ENCODE measurements at places on chromosomes 5 and 9.

GRCh38 chr5:133398646-133399101 is 213.7 kb downstream of the FSTL4 start:
- no peak for DNase-seq

- DNase-seq: no peak
Measured at GRCh38 chr5:473551-474192, 30.7 kb downstream of the EXOC3 start.

DNA sequence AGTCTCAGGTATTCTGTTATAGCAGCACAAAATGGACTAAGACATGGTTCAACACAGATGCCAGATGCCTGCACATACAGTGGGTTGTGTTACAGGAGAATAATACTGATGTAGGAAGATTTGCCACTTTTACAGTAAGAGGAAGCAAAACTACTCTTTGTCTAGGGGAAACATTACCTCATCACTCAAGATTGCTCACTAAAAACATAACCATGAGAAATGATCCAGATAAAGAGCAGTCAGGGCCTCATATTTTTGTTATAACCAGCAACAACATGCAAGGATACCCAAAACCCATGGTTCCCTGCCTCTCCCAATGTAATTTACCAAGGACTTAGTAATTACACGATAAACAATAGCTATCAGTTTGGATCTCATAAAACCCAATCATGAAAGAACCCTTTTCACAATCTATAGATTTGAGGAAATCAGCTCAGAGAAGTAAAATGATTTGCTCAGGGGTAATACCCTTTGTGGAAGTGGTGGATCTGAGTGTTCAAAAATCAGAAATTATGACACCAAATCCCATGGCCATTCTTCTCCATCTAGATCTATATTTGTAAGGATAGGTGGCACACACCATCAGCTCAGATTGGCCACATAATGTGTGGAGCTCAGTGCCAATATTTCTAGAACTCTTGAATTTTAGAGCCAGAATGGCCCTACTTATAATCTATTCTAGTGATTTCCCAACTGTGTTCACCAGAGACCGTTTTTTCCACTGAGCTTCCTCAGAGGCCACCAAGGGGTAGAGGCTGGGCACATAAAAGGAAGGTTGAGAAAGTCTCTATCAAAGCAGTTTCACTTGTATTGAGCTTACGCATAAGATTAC is 27.8 kb downstream of the DPYSL3 start:
- no peak for DNase-seq

DNA sequence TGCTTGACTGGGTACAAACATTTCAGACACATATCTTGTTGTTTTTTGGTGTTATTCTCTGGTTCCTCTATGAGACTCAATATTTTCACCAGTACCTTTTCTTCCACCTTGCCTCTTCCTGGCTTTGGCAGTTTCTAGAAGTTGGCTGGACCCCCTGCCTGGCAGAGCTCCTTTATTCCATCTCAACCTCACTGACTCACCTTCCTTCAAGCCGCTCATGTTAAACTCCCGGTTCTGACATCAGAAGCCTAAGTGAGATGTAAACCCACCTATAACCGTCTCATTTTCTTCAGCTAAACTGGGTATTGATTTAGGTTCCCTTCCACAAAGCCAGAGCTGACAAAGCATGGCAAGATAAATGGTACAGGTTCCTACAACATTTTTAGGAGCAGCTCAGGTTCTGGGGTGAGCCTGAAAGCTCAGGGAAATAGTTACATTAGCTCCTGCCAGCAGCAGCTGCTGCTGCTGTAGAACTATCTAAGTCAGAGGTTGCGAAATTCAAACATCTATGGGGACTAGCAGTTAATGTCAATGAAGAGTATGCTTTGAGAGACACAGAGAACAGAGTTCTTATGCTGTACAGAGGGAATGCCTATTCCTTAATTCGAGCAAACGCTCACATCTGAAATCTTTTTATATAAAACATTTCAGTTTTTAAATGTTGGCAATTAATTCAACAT is 197.1 kb upstream of the NR3C1 start:
- DNase-seq: no peak

DNA sequence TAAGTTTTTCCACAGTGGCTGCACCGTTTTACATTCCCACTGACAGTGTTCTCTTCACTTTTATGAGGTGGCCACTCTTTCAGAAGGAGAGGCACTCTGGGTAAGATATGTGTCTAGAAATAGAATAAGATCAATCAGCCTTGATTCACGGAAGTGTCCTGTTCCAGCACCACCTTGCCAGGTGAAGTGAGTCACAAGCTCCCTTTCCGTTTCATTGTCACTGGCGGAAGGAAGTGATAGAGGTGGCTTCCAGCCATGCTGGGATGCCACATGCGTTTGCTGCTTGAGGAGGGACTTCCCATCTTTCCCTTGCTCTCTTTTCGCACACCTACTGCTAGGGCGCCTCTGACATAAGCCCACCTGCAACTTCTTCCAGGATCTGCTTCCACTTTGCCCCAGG is 217.1 kb downstream of the PIK3R1 start:
- no peak for DNase-seq

DNA sequence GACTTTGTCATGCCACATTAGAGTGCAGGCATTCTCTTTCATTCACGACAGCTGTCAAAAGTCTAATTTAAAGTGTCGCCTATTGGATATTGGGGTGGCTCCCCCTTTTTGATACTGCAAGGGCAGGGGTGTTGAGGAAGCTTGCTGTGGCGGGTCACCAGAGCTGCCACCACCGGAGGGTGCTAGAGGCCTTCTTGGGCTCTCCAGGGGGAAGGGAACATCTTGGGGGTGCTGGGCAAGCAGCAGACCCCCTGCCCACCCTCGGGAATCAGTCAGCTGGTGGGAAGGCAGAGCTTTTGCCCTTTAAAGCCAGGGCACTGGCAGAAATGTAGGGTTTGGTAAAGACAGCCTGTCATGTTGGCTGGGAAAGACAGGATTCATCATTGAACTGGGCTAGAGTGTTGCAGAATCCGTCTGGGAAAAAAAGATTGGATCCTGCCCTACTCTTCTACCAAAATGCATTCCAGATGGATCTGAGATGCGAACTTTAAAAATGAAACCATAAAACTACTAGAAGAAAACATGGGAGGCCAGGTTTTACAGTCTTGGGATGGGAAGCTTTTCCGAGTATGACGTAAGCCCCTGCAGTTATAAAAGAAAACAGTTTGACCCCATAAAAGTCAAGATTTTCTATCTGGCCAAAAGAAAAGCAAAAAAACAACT is 22.3 kb downstream of the COL5A1 start:
- DNase-seq: no peak

GRCh38 chr5:159392871-159393270 is 62.6 kb upstream of the IL12B start:
- DNase-seq: no peak

DNA sequence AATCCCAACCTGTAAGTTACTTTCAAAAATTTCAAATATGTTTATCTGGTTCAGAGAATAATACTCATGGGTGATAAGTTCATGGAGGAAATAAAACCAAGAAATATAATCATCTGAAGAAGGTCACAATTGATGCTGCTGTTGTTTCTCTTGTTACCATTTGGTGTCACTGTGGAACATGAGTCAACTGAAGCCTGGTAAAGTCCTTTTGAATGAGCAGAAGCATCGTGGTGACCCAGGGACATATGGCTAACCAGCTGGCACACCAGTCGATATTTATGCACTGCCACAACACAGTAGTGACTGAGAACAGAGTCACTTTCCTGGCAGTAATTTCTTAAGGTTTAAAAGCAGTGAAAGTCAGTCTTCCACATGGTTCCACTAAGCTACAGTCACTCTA is 612.9 kb upstream of the TLE4 start:
- DNase-seq: no peak

DNA sequence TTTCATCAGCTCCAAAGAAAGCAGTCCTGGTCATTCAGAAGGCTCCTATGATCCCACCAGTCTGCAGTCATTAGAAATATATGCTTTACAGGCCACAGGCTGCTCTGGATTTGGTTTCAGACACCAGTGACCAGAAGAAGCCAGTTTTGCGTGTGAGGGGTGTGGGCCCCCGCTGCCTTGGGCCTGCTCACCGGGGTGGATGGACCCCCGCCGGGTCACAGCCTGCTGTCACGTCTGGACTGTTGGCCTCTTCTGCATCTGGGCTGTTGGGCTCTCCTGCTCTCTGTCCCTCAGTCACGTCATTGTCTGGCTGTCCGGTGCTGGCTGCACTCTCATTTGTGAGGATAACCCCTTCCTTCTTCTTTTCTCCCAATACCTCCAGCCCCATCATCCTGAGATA is 33.1 kb downstream of the NSUN2 start:
- no peak for DNase-seq

DNA sequence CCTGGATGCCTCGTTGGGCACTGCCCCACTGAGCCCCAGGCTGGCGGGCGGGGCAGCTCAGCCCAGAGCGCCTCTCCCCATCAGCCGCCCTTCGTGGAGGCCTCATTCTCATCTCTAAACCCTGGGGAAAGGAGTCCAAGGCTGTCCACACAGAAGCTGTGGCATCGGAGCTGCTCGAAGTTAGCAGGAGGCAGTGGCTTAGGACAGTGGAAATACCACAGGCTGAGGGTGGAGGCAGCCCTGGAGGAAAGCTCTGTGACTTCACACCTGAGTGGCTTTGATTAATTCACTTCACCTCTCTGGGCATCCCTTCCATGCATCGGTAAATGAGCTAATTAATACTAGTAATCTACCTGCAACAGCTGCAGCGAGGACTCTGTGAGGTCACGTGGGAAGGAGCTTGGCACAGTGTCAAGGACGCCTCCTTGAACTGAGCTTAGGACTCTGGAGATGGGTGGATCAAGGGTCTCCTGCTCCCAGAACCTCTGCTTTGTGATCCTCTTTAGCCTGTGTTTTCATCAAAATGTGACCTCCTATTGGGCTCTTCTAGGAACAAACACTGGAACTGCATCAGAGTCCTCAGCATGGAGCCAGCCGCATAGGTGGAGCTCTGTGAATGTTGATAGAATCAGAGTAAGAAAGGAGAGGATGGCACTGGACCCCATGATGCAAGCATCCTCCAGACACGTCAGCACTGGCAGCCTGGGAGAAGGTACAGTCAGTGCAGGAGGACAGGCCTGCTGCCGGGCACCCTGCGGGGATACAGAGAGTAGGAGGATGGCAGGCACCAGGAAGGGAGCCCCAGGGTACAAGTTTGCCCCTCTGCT is 842 bp upstream of the ANGPTL2 start:
- no peak for DNase-seq

GRCh38 chr5:10667431-10668057 is 93.5 kb downstream of the DAP start:
- no peak for DNase-seq

GRCh38 chr5:174307656-174308271 is 262.3 kb downstream of the NSG2 start:
- no peak for DNase-seq

GRCh38 chr9:132242621-132243155 is 80.8 kb downstream of the NTNG2 start:
- DNase-seq: no peak

DNA sequence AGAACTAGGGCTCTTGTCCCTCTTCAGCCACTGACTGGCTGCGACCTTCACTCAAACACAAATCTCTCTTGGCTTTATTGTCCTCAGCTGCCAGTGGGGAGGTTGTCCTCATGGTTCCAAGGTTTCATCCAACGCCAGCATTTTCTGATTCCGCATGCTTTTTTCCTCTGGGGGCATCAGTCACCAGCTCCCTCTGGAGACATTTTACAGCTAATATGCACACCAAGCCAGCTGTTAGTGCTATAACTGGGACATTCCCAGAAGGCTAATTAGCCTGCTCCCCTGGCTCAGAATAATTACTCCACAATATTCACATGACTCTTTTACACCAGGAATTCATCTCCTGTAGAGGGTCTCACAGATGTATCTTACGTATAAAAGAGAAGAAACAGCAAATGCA is 193.6 kb upstream of the ANKRD55 start:
- DNase-seq: no peak

- DNase-seq: no peak
Measured at GRCh38 chr5:52838326-52839015, 50.8 kb downstream of the ITGA1 start.

GRCh38 chr5:148471379-148471778 is 87.6 kb downstream of the FBXO38 start:
- DNase-seq: no peak

DNA sequence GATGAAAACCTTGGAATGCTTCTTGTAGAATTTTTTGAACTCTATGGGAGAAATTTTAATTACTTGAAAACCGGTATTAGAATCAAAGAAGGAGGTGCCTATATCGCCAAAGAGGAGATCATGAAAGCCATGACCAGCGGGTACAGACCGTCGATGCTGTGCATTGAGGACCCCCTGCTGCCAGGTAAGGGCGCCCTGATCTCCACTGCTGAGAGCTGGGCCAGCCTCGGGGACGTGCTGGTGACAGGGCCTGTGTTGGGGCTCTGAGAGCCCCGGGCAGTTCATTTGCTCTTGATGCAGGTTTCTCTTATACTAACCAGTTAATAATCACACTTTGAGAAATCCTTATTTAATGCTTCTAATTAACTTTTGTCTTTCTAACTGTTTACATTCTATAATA is 33.0 kb downstream of the TENT4A start:
- DNase-seq: no peak

DNA sequence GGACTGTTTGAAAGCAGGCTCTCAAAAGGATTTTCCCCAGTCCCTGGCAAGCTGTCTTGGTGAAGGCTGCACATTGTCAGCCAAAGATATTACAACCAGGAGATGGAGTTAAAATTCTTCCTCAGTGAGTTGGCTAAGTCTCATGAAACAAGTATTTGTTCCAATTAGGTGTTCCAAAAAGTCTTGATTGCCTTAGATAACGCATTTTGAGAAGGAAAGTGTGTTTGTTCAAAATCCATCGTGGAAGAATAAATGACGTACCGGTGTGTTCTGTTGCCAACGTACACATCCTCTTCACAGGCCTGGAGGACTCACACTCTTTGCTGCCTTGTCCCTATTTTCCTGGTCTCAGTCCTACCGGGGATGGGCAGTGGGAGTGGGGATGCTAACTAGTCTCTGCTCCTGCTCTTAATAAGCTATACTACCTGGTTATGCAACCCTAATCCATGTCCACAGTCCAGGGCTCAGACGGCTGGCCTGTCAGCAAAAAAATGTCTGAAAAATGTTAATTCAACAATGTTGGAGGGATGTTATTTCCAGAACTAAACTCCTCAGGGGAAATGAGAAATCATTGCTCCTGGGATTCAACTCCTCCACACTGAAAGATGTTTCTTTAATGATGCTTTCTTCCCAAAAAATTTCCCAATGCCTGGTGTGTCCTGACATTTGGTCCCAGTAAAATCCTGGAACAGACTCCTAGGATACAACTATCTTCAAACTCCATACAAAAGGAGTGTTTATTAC is 175.3 kb upstream of the KLF9 start:
- no peak for DNase-seq

DNA sequence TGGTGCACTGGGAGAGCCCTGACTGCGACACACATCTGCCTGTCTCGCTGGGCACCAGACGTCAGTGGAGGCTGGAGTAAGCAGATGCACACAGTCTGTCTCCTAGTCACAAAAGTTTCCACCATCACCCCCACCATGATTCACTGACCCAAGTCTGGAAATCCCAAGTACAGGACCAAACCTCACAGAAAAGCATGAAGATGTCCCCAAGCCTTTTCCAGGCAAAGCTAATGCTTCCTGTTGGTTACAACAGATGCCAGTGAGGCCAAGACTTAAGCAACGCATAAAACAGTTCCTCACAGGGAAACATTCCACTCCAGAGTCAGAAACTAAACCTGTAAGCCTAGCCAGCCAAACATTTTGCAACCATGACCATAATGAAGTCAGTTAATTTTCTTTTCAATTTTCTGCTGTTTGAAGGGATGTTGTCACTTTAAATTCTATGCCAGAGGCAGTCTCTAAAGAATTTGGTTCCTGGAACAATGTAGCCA is 259.3 kb upstream of the SLC30A5 start:
- DNase-seq: no peak

- no peak for DNase-seq
Measured at GRCh38 chr9:114336157-114336556, 6.5 kb downstream of the ORM2 start.

- no peak for DNase-seq
Measured at GRCh38 chr9:129619787-129620668, 873 bp downstream of the C9orf50 start.

Measured in LNCaP clone FGC (cell line).